ENCODE measurements at places on chromosomes 5 and 9. TPM values are rescaled to one million over a fixed set of nuclear protein-coding genes. Genes with fewer than 3 reads are reported as not detected.

The PRDM9 gene
- not detected for total RNA-seq

DNA sequence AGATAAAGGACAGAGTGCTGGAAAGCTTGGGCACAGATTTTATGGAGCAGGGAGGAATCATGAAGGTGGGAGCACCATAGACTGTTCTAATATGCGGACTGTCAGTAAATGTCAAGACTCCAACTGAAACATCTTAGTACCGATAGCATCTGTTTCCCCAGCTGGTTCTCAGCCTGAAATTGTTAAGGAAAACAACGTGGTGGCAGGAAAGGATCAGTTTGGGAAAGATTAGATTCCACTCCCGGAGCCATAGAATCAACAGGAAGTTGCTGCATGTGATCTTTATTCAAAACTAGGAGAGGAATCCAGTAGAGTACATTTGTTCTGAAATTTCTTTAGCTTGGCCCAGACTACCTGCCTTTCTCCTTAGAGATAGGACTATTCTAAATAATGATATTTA is 559.1 kb downstream of the CSNK1G3 start:
- no peak overlapping the region for H3K4me3 ChIP-seq
- H3K4me1 ChIP-seq: no peaks in the 10 kb centered on the region
- no peaks in the 10 kb centered on the region for H3K36me3 ChIP-seq
- DNase-seq: no peak
- H3K27ac ChIP-seq: no peak overlapping the region

GRCh38 chr5:78610163-78610583 is 38.4 kb downstream of the LHFPL2 start:
- no peaks in the 10 kb centered on the region for H3K36me3 ChIP-seq
- no peaks in the 10 kb centered on the region for H3K27me3 ChIP-seq
- no peaks in the 10 kb centered on the region for H3K4me1 ChIP-seq
- no peak overlapping the region for H3K27ac ChIP-seq

- DNase-seq: no peak
- no peak overlapping the region for H3K27ac ChIP-seq
- H3K4me1 ChIP-seq: no peaks in the 10 kb centered on the region
- no peak overlapping the region for H3K4me3 ChIP-seq
- H3K36me3 ChIP-seq: no peaks in the 10 kb centered on the region
Measured at GRCh38 chr9:33709269-33709668, 86.1 kb upstream of the PRSS3 start.

DNA sequence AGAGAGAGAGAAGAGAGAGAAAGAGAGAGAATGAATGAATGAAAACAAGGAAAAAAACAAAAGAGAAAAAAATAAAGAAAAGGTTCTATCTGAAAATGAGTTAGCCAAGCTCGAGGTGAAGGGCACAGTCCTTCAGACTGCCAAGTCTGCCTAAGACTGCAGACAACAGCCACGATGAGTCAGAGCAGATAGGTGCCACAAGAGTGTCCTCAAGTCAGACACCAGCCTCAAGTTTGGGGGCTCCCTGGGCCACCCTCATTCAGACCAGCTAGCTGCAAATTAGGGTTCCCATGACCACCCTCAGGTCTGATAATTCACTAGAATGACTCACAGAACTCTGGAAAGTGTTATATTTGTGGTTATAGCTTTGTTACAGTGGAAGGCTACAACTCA is 13.9 kb upstream of the HABP4 start:
- no peaks in the 10 kb centered on the region for H3K36me3 ChIP-seq
- H3K4me3 ChIP-seq: no peak overlapping the region
- no peaks in the 10 kb centered on the region for H3K4me1 ChIP-seq
- no peak for DNase-seq
- H3K27ac ChIP-seq: no peak overlapping the region

- no peaks in the 10 kb centered on the region for H3K27me3 ChIP-seq
- H3K36me3 ChIP-seq: no peaks in the 10 kb centered on the region
Measured at GRCh38 chr5:81165493-81166119, 67.5 kb upstream of the CKMT2 start.

DNA sequence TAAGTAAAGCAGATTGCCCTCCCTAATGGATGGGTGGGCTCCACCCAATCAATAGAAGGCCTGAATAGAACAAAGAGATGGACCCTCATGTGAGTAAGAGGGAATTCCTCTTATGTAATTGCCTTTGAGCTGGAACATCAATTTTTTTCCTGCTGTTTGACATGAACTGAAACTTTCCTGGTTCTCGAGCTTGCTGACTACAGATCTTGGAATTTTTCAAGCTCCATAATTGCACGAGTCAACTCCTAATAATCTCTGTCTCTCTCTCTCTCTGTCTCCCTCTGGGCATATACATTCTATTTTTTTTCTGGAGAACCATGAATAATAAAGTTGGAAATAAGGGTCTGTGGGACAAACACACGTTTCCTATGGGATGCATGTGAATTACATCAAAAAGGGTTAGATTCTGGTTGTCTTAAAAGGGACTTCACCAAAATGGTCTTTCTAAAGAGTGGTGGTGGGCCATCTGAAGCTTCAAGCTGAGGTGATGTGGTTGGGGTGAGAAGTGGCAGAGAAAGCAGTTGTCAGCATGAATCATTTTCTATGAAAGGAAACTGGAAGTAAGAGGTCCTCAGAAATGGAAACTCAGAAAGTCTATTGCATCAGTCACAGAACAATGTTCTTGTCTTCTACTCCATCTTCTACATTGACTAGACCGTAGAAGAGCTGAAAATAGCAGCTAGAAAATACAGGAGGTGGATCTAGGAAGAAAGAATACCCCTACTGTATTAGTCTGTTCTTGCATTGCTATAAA is 47.0 kb upstream of the HOMER1 start:
- no peaks in the 10 kb centered on the region for H3K27me3 ChIP-seq
- DNase-seq: no peak
- H3K4me1 ChIP-seq: no peaks in the 10 kb centered on the region
- H3K36me3 ChIP-seq: no peaks in the 10 kb centered on the region
- no peak overlapping the region for H3K4me3 ChIP-seq
- H3K27ac ChIP-seq: no peak overlapping the region

The INSL4 gene
- total RNA-seq: not detected

DNA sequence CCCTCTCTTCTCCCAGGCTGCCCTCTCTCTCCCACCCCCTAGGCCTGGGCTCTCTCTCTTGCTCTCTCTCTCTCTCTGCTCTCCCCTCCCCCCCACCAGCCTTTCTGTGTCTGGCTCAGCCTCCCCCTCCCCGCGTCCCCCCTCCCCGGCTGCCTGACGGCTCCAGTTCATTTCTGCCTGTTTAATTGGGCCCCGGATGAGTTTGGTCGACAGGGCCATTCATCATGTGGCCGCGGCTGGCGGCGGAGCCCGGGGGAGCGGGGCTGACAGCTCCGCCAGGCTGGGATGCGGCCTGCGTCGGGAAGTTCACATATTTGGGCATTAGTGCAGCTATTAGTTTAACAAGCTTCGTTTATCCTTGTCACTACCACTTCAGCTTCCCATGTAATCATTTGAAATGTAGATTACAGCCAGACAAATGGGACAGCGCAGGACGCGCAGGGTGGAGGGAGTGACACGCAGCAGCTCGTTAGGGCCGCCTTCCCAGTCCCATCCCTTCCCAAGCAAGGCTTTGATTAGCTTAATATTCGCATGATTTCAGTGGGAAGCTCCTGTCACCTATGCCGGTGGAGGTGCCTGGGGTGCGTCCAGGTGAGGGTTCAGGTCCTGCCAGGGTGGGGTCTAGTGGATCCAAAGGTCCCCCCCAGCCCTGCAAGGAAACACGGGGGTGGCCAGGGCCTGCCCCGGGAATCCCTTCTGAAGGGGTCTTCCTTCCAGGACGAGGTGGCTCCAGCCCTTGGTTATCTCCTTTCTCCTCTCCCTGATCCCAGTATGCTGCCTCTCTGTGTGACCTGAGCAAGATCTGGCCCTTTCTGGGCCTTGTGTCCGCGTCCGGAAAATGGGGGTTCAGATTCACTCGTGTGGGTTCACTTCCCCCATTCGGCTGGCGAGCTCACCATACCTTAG is 214.8 kb downstream of the PAX5 start:
- peaks cover 3% of the 10 kb centered on the region for H3K27me3 ChIP-seq
- no peak overlapping the region for H3K27ac ChIP-seq
- H3K36me3 ChIP-seq: no peaks in the 10 kb centered on the region
- DNase-seq: peak; percentile 92
- peaks cover 3% of the 10 kb centered on the region for H3K4me1 ChIP-seq

- no peaks in the 10 kb centered on the region for H3K4me1 ChIP-seq
- no peak overlapping the region for H3K4me3 ChIP-seq
- H3K27me3 ChIP-seq: no peaks in the 10 kb centered on the region
- H3K27ac ChIP-seq: no peak overlapping the region
- H3K36me3 ChIP-seq: no peaks in the 10 kb centered on the region
Measured at GRCh38 chr5:146283344-146283761, 55.3 kb upstream of the POU4F3 start.

The NDOR1 gene
- total RNA-seq: 17.8 TPM

DNA sequence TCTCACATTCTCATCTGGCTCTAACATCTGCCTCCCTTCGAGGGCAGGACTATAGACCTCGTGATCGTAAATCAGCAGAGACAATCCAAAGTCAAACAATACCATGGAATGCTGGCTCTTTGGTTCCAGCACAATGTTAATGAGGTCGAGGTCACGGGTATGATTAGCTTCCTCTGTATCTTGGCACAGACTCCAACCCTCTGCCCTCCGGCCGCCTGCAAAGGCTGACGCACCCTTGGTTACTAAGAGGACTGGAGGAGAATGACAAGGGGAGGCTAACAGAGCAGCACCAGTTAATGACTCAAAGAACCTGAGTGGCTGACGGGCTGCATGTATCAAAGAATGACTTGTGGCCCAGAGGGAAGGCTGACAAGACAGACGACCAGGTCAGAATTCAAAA is 10.1 kb downstream of the LHFPL2 start:
- peaks cover 12% of the 10 kb centered on the region for H3K4me1 ChIP-seq
- no peaks in the 10 kb centered on the region for H3K27me3 ChIP-seq
